ENCODE measurements at places on chromosomes 1 and 21.

DNA sequence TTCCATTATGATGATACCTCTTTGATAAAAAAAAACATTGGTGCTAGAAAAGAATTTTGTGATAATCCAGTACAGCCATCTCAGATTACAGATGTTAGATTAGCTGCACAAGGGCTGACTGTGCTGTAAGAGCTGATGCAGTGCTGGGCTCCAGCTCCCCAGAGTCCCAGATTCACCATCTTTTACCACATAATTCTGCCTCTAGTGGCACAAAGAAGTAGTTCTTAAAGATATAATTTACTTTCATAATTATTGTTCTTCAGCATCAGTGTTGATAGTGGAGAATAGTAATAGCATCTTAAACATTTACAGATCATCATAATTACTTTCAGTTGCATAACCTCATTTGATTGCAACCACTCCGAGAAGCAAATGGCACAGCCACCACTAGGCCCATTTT lies 262.1 kb downstream of the BRINP2 start:
- DNase-seq, result no peak

DNA sequence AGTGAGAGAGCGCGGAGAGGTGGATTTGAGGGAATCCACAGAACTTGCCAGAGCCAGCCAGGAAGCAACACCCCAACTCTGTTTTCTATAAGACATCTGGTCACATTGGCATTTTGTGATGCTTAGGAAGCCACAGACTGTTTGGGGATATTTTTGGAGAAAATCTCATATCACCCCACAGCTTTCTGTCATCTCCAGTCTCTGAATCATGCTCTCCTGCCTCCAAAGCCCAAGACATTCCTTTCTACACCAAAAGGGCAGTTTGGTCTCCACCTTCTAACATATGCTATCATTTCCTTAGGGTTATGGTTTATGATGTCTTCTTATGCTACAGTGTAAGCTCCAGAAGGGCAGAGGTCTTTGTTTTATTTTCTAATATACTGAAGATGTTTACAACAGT lies 14.4 kb upstream of the BCL10 start:
- no peak for DNase-seq

GRCh38 chr1:154520333-154520732 lies 18.1 kb upstream of the SHE start:
- DNase-seq, result no peak

DNA sequence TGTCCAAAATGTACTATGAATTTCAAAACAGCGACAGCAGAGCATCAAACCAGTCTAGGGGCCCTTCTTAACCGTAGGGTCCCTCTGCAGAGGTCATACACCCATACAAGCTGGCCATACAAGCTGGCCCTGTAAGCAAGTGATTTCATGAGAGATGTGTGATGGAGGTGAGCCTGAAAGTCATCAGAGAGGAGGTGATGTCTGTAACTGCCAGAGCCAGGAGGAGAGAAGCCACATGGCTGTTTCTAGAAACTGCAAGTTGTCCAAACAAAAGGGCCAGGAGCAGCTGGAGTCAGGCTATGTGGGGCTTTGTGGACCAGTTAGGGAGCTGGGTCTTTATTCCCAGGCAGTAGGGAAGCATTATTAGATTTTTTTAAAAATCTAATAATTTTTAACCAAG lies 14.8 kb upstream of the SERINC2 start:
- no peak for DNase-seq

DNA sequence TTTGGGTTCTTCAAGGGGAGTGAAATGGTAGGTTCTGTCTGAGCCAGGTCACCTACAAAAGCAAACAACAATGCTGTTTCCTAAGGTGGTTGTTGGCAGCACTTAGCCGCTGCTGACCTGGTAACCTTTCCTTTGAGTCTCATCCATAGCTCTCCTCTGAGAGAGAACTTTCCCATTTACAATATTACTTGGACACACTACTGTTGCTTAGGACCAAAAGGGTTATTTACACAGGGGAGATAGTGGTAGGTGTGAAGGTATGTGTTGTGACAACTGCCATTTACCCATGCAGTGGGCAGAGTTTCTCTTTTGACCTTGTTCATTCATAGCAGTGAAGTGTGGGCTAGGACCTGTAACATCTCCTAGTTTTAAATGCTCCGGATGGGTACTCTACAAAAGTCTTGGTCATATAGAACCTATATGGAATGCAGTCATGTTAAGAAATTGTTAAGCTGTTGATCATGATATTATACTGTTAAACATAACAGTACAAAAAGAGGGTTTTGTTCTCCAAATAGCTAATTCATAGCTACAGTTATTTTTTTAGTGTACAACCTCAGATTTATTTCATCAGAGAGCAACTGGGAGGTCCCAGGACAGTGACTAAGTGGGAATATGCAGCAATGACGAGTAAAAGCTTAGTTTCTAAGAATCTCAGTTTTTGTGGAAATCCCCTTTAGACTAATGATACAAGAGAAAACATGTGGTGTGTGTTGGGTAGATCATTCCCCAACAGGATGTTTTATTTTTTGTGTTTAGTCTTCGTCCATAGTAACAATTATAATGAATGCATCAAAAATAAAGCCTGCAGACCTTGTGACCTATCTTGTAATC lies 219.7 kb downstream of the NFIA start:
- DNase-seq, result no peak

DNA sequence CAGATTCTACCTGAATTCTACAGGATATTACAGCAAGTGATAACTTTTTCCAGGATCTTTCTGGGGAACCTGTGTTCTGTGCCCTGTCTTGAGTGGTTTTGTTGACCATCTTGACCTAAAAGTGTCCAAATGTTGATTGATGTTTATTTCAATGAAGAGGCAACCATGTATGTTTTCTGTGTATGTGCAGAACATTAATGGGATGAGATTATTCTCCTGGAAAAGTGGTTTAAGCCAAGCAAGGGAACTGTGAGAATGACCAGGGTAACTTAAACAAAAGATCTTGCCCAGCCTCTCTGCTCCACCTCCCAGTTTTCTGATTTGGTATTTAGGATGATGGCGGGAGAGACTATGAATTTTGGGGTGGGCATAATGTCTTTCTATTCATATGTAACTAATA lies 1.0 kb upstream of the SAMD13 start:
- DNase-seq, result no peak

- DNase-seq, result no peak
Measured at GRCh38 chr1:81197591-81197990, 603.1 kb upstream of the ADGRL2 start.

All from CD8-positive, alpha-beta T cell (primary cell).